ENCODE measurements at places on chromosomes 6 and 20.
A peak's percentile ranks its signal among the peaks of the same experiment; 100 is the strongest.

DNA sequence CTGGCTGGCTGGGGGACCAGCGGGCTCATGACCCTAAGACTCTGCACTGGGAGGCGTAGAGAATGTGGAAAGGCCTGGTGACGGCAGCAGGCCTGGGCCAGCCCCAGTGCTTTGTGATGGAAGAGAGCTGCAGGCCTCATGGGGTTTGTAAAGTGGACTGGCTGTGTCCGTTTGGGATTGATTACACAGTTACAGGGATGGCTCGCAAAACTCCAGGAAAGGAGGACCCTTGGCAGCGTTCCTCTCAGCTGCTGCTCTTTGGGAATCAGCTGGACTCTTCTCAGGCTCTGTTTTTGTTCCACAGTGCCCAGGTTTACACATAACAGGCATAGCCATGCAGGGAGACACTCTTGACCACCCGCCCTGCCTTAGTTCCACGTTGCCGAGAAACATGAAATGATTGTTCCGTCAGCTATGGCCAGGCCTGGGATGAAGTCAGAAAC lies 89.0 kb downstream of the SLX4IP start:
- DNase-seq: no peak

- DNase-seq: no peak
Measured at GRCh38 chr6:149450679-149451375, 34.0 kb downstream of the ZC3H12D start.

DNA sequence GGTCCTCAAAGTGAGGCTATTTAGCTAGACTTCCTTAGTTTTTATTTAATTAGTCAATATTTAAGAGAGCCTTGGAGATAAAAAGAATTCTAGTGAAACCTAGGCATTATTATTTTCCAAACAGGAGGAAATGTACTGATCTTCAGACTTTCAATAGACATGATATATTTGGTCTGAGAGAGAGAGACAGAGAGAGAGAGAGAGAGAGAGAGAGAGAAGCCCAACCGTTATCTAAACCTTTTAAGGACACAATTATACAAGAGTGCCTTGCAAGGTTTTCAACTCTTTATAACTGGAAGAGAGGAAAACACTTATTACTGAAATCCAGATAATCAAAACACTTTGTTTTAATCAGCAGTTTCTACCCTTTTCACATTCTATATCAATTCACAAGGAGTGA lies 64.8 kb downstream of the BACH2 start:
- no peak for DNase-seq

- DNase-seq: no peak
Measured at GRCh38 chr6:136586295-136586694, 36.1 kb upstream of the MAP7 start.

DNA sequence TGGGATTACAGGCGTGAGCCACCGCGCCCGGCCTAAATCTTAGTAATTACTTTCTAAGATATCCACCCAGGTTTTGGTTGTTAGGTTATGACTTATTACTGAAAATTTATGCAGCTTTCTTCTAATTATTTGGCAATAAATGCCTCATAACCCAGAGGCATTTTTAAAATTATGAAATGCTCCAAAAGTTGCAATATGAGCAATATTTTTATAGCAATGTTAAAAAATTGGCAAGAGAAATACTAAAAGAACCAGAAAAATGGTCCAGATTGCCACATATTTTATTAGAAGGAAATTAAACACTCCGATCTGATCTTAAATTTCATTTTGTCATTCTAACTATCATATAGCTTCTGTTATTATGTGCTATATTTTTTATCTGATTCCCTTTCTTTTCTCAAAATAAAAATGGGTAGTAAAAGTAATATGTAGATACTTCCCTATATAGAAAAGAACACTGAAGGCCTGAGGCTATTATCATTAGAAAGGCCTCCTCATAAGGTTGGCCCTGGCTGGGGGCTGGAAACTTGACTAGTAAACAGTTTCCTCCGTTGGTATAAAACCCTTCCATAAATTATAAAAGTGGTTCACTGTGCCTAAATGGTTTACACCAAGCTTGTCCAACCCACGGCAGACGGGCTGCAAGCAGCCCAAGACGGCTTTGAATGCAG lies 22.1 kb downstream of the BLOC1S5 start:
- DNase-seq: no peak

DNA sequence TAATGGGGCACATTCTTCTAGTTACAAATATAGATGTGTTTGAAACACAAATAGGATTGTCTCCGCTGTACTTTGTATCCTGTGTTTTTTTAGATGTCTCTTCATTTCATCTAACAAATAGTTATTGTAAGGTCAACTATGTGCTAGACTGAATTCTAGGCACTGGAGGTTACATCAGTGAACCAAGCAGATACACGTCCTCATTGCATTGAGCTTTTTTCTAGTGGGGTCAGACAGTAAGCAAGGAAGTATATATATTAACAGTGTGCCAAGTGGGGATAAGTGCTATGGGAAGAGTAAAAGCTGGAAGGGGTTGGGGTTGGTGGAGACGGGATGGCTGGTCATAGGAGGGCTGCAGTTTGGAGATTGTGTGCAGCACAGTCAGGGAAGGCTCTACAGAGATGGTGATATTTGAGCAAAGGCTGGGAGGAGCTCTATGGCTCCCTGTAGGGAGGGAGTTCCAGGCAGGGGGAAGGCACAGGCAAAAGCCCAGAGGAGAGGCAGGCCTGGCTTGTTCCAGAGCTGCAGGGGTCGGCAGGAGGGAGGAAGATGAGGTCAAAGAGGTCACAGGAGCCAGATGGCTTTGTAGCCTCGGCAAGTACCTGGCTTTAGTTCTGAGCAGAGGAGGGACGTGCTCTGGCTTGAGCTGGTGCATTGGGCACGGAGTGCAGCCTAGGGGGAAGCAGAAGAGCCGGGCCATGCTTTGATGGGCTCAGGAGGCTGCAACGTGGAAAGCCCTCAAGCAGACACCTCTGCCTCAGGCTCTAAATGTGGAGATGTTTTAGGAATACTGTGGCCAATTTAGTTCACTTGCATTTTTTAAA lies 152.3 kb downstream of the ZDHHC14 start:
- no peak for DNase-seq

- DNase-seq: no peak
Measured at GRCh38 chr6:120395784-120396183, 938.5 kb downstream of the TBC1D32 start.

DNA sequence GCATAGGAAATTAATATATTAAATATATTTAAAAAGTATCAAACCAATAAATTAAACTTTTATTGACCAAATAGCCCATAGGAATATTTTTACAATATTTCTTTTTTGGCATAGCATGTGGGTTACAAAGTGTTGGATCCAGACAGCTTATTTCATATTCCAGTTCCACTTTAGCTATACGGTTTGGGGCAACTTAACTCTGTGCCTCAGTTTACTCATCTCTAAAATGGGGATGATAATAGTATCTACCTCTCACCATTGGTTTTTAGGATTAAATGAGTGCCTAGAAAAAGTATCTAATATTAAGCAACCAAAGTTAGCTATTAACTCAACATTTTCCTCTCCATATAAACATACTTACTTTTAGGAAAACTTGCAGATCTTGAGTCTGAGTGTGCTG lies 243.8 kb downstream of the TBC1D32 start:
- DNase-seq: no peak

GRCh38 chr6:45493761-45494160 lies 116.0 kb upstream of the SUPT3H start:
- DNase-seq: no peak

- no peak for DNase-seq
Measured at GRCh38 chr6:130076512-130076911, 58.1 kb downstream of the L3MBTL3 start.

DNA sequence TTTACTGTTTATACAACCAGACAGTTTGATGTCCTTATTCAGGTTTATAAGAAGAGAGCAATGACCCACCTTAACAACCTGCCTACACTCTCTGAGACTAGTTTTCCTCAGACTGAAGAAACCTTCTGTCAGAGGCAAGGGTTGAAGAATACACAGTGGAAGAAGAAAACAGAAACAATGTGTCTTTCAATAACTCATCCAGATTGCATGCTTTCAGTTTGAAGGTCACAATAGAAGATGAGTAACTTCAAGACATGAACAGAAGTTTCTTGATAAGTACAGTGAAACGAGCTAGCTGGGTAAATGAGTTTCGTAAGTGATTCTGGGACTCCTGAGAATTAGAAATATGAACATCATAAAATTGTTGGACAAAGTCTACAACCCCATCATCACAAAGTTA lies 141.7 kb downstream of the STXBP5 start:
- no peak for DNase-seq

GRCh38 chr6:78308025-78308424 lies 559.3 kb upstream of the IRAK1BP1 start:
- DNase-seq: no peak

DNA sequence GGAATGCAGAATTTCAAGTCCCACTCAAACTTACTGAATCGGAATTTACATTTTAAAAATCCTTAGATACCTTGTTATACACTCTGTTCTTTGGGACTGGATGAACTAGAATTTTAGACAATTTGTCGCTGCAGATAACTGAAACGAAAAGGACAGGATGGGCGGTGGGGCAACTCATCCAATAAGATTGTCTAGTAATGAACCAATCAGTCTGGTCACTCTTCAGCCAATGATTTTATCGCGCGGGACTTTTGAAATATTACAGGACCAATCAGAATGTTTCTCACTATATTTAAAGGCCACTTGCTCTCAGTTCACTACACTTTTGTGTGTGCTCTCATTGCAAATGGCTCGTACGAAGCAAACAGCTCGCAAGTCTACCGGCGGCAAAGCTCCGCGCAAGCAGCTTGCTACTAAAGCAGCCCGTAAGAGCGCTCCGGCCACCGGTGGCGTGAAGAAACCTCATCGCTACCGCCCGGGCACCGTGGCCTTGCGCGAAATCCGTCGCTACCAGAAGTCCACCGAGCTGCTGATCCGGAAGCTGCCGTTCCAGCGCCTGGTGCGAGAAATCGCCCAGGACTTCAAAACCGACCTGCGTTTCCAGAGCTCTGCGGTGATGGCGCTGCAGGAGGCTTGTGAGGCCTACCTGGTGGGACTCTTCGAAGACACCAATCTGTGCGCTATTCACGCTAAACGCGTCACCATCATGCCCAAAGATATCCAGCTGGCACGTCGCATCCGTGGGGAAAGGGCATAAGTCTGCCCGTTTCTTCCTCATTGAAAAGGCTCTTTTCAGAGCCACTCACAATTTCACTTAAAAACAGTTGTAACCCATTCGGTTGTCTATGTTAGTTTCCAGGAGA lies 41.9 kb upstream of the HFE start:
- peak; percentile 68 for DNase-seq

- no peak for DNase-seq
Measured at GRCh38 chr6:39274903-39275302, 39.3 kb downstream of the KCNK17 start.

DNA sequence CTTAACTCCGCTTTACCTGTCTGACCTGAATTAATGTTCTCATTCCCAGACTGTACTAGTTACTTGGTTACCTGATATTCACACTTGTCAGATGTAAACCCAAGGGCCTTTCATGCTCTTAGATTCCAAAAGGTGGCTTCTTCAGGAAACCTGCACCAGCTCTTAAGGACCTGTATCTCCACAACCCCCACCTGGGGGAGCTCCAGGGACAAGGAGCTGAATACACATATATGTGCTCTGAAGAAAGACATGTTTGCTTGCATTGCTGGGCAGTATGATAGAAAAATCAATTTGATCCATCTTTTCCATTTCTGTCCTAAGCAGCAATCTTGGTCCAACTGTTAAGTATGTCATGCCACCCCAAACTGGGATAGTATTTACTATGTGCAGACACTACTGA lies 64.8 kb upstream of the POU3F2 start:
- DNase-seq: no peak

GRCh38 chr6:130515306-130515705 lies 149.5 kb downstream of the TMEM200A start:
- DNase-seq: no peak

- no peak for DNase-seq
Measured at GRCh38 chr20:35034145-35034544, 58.5 kb downstream of the TRPC4AP start.

DNA sequence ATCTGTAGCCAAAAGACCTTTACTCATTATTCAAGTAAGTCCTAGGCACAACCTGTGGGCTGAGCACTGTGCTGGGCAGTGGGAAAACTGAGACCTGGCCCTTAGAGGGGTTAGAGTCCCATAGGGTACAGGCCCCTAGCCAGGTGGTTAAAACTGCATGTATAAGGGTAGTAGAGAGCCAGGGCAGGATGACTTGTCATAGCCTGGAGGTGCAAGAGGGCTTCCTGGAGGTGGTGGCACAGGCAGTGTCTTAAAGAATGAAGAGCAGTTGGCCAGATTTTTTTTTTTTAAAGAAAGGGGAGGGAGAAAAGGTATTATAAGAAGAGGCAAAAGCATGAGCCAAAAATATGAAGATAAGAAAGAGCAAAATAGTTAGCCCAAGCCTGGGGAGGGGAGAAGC lies 176.6 kb upstream of the KCNK16 start:
- DNase-seq: no peak

- no peak for DNase-seq
Measured at GRCh38 chr6:1773700-1774099, 164.0 kb downstream of the FOXC1 start.

DNA sequence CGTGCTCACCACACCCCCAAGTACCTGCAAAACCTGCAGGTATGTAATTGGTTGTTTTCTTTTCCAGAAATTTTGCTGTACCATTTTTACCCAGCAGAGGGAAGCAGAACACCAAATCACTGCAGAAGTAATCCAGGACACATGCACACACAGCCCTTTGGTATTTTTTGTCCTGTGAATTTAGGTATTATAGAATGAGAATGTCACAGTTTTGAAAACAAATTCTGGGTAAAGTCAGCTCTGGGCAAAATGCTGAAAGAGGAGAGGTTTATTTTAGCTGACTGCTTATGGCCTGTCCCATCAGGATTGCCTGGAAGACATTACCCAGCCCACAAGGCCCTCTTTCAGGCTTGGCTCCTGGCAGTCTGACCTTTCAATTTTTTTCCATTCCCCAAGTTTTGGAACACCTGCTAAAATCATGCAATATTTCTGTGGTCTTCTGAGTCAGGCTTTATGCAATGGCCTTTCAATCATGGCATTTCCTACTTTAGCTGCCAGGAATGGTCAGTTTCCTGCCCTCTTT lies 3.5 kb upstream of the EFHC1 start:
- DNase-seq: peak; percentile 59

DNA sequence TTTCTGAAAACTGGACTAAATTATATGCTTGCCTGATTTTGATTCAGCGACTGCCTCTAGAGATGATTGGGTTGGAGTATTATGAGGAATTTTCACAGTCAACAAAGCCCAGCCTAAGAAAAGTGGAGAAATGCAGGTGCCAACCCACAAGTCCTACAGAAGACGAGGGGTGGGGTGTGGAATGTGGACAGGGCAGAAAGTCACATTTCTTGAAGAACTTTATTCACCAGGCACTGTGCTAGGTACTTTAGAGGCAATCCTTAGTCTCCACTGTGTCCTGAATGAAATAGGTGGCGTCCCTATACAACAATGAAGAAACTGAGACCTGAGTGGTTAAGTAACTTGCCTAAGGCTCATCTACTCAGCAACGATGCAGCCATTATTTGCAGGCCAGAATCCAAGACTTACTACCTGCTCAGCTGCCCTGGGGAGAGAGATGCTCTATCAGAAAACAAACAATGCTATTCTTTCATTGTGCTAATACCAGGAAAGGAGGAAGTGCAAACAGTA lies 106.3 kb downstream of the RNF144B start:
- no peak for DNase-seq

- peak; percentile 55 for DNase-seq
Measured at GRCh38 chr6:593139-593906, 63.6 kb downstream of the HUS1B start.
